ENCODE measurements at places on chromosomes 2 and 18.

- H3K4me1 ChIP-seq: peaks cover 33% of the 10 kb centered on the region
- H3K4me3 ChIP-seq: no peak overlapping the region
- peaks cover 49% of the 10 kb centered on the region for H3K36me3 ChIP-seq
- no peak for DNase-seq
- H3K27me3 ChIP-seq: no peaks in the 10 kb centered on the region
Observed at GRCh38 chr2:230441227-230441897, 25.4 kb downstream of the SP100 start.

- H3K4me1 ChIP-seq: no peaks in the 10 kb centered on the region
- no peak overlapping the region for H3K27ac ChIP-seq
- no peak for DNase-seq
- no peaks in the 10 kb centered on the region for H3K27me3 ChIP-seq
- no peaks in the 10 kb centered on the region for H3K36me3 ChIP-seq
Observed at GRCh38 chr18:41713969-41714825, 240.8 kb upstream of the PIK3C3 start.

DNA sequence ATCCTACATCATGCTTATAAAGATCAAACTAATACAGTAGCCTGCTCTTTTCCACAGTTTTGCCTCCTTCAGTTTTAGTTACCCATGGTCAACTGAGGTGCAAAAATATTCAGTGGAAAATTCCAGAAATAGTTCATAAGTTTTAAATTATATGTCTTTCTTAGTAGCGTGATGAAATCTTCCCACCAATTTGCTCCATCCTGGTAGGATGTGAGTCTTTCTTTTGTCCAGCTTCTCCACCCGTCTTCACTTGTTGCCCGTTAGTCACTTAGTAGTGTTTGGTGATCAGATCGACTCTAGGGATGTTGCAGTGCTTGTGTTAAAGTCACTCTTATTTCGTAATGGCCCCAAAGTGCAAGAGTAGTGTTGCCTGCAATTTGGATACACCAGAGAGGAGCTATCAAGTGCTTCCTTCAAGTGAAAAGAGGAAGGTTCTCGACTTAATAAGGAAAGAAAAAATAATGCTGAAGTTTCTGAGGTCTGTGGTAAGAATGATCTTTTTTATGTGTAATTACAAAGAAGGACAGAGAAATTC, 57.0 kb downstream of the CEP192 start:
- no peak overlapping the region for H3K4me3 ChIP-seq
- H3K27me3 ChIP-seq: no peaks in the 10 kb centered on the region
- peaks cover 36% of the 10 kb centered on the region for H3K36me3 ChIP-seq
- H3K4me1 ChIP-seq: peaks cover 17% of the 10 kb centered on the region

- no peaks in the 10 kb centered on the region for H3K4me1 ChIP-seq
- H3K27ac ChIP-seq: no peak overlapping the region
- H3K4me3 ChIP-seq: no peak overlapping the region
- H3K27me3 ChIP-seq: no peaks in the 10 kb centered on the region
- H3K36me3 ChIP-seq: no peaks in the 10 kb centered on the region
Observed at GRCh38 chr2:1665761-1666505, 78.4 kb downstream of the PXDN start.

DNA sequence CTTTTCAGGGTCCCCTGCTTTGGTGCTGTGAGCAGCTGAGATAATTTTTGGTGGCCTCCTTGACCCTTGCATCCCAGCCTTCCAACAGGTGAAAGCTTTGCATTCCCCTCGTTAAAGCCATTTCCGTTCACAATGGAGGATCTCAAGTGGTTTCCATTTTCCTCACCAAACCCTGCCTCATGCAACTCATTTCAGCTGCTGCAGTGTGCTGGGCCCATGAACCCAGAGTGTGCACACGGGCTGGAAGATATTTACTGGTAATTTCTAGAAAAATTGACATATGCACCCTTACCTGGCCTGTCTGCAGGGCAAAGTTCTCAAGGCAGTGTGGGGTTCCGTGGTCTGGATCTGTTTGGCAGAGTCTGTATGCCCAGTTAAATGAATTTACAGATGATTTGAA, 246.8 kb upstream of the HS6ST1 start:
- H3K4me1 ChIP-seq: peaks cover 12% of the 10 kb centered on the region
- no peak for DNase-seq
- no peaks in the 10 kb centered on the region for H3K36me3 ChIP-seq
- no peak overlapping the region for H3K27ac ChIP-seq
- no peak overlapping the region for H3K4me3 ChIP-seq

GRCh38 chr2:54143780-54144179, 28.4 kb downstream of the ACYP2 start:
- H3K36me3 ChIP-seq: no peaks in the 10 kb centered on the region
- DNase-seq: no peak
- no peaks in the 10 kb centered on the region for H3K4me1 ChIP-seq
- H3K4me3 ChIP-seq: no peak overlapping the region
- H3K27ac ChIP-seq: no peak overlapping the region

GRCh38 chr2:68834737-68835376, 36.3 kb downstream of the BMP10 start:
- H3K27me3 ChIP-seq: no peaks in the 10 kb centered on the region
- H3K4me3 ChIP-seq: peak overlapping the region; percentile 60
- DNase-seq: peak; percentile 84
- H3K36me3 ChIP-seq: no peaks in the 10 kb centered on the region
- H3K27ac ChIP-seq: peak overlapping the region; percentile 98

- no peak overlapping the region for H3K27ac ChIP-seq
- peaks cover 11% of the 10 kb centered on the region for H3K4me1 ChIP-seq
- no peaks in the 10 kb centered on the region for H3K36me3 ChIP-seq
Observed at GRCh38 chr2:43519643-43520221, 76.1 kb downstream of the THADA start.

DNA sequence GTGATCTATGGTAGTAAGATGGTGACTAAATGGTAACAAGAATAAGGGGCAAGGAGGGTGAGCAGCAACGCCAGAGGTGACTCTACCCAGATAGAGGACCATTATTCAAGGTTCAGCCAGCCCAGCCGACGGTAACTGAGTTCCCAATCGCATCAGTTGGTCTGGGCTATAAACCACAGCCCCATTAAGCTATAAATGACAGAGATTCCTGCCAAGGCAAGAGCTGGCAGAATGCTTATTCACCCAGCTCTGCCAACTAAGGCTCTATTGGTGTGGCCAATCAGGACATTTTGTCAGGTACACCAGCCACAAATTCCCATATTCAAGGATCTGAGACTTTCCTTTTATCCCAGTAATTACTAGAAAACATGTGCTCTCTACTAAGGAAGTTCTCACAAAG, 3.6 kb downstream of the CHN1 start:
- H3K4me1 ChIP-seq: peaks cover 9% of the 10 kb centered on the region
- DNase-seq: no peak
- no peaks in the 10 kb centered on the region for H3K36me3 ChIP-seq
- H3K4me3 ChIP-seq: no peak overlapping the region
- no peak overlapping the region for H3K27ac ChIP-seq
- peaks cover 55% of the 10 kb centered on the region for H3K27me3 ChIP-seq

DNA sequence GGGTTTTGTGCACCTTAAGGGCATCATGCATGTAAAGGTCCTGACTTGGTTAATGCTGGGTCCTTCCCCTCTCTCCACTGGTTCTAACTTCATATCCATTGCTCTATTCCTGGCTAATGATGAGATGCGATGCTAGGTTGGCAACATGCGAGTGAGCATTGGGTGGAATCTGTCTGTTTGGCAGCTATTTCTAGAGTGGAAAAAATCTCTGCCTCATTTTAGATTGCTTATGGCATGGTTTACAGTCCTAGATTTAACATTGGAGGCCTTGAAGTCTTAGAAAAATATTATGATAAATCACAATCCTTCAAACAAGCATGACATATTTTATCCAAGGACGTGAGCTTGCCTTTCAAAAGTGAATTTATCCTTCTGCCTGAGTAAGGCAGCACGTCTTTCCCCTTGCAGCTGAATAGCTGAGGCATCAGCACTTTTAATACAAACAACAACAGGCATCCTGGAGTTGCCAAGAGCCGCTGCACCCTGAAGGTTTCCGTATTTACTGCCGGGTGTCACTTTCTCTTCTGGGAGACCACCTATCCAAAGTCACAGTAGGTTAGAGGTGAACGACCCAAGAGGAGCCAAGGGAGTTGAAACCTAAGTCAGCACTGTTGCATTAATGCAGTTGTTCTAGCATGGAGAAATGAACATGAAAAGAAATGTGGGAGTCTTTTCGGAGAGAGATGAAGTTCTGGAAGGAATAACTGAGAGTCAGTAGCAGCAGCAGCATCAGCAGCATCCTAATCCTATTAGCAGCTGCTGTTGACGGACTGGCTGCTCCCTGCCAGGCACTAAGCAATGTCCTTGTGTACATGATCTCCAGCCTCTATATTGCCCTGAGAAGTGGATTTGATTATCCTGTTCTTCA, 78.4 kb downstream of the MAPK4 start:
- H3K27ac ChIP-seq: no peak overlapping the region
- no peaks in the 10 kb centered on the region for H3K36me3 ChIP-seq
- H3K4me1 ChIP-seq: no peaks in the 10 kb centered on the region
- no peaks in the 10 kb centered on the region for H3K27me3 ChIP-seq

DNA sequence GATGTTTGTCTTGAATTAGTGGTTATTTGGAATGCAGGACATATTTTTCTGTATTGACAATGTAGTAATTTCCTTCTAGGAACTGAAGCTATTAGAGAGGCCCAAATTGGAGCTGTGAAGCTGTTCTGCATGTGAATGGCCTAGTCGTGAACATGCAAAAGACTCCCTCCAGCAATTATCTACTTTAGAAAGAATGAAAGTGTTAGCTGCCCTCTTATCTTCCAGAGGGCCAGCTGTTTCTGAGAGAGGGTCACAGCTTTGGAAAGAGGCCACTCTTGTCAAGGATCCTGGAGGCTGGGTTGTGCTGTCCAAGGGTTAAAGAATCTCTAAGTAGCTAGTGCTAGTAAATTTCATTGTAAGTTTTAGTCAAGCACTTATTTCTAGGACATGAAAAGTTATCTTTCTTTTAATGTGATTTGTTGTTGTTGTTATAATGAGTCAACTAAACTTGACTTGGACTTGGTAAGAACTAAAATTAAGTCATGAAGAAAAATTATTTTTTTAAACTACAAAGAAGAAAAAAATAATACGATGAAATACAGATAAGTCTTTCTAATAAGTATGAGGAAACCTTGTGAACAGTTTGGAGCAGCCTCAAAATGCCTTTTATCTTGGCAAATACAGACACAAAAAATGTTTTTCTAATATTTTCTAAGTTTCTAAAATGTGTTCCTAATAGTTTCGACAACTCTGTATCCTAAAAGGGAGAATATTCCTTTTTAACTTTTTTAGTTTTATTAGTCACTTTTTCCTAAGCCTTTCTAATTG, 36.8 kb downstream of the DPP4 start:
- H3K27me3 ChIP-seq: no peaks in the 10 kb centered on the region
- no peak for DNase-seq
- H3K4me3 ChIP-seq: no peak overlapping the region
- no peaks in the 10 kb centered on the region for H3K4me1 ChIP-seq
- no peaks in the 10 kb centered on the region for H3K36me3 ChIP-seq
- H3K27ac ChIP-seq: no peak overlapping the region

- H3K4me1 ChIP-seq: peaks cover 17% of the 10 kb centered on the region
- H3K36me3 ChIP-seq: peaks cover 25% of the 10 kb centered on the region
- H3K27ac ChIP-seq: no peak overlapping the region
- no peaks in the 10 kb centered on the region for H3K27me3 ChIP-seq
- H3K4me3 ChIP-seq: peak overlapping the region; percentile 29
Observed at GRCh38 chr18:79422022-79422782, 26.5 kb downstream of the NFATC1 start.

DNA sequence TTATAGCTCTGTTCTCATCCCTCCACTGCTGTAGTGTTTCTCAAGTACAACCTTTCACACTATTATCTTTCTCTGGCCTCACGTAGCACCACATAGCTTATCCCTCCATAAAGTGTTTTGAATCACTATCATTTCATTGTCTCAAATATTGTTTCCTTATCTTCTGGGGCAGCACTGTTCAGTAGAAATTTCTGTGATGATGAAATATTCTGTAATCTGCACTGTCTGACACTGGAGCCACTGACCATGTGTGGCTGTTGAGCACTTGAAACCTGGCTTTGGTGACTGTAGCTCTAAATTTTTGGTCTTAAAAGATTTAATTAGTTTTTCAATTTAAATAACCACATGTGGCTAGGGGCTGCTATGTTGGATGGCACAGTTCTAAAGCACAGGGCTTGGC, 78.9 kb downstream of the CPS1 start:
- no peaks in the 10 kb centered on the region for H3K36me3 ChIP-seq
- no peak for DNase-seq
- H3K27ac ChIP-seq: no peak overlapping the region
- H3K4me1 ChIP-seq: no peaks in the 10 kb centered on the region
- no peak overlapping the region for H3K4me3 ChIP-seq

- peak overlapping the region; percentile 97 for H3K27ac ChIP-seq
- H3K27me3 ChIP-seq: no peaks in the 10 kb centered on the region
- peaks cover 71% of the 10 kb centered on the region for H3K4me1 ChIP-seq
- H3K36me3 ChIP-seq: no peaks in the 10 kb centered on the region
Observed at GRCh38 chr2:43307046-43307445, 80.6 kb upstream of the ZFP36L2 start.

DNA sequence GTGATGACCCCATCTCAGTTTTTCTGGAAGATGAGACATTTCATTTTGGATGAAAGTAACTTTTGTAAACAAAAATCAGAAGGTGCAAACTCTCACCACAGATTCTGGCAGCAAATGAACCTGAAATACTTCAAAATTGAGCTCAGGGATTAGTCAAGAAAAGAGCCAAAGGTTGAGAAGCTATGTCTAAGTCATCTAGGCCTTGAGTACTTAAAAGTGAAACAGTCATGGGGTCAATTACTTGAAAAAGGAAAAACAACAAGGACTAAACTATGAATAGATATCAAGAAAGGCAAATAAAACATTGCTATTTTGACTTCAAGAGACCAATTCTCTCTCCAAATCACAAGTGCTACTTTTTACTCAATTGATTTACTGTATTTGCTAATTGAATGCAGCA, 285.1 kb downstream of the RBM43 start:
- H3K36me3 ChIP-seq: no peaks in the 10 kb centered on the region
- no peaks in the 10 kb centered on the region for H3K27me3 ChIP-seq
- no peak for DNase-seq
- no peak overlapping the region for H3K27ac ChIP-seq
- no peaks in the 10 kb centered on the region for H3K4me1 ChIP-seq

- no peak for DNase-seq
- no peaks in the 10 kb centered on the region for H3K27me3 ChIP-seq
- no peaks in the 10 kb centered on the region for H3K36me3 ChIP-seq
- no peak overlapping the region for H3K27ac ChIP-seq
- no peak overlapping the region for H3K4me3 ChIP-seq
Observed at GRCh38 chr2:1482981-1483380, 69.7 kb downstream of the TPO start.

- H3K27ac ChIP-seq: peak overlapping the region; percentile 44
- H3K4me3 ChIP-seq: peak overlapping the region; percentile 52
- H3K27me3 ChIP-seq: no peaks in the 10 kb centered on the region
- H3K4me1 ChIP-seq: peaks cover 12% of the 10 kb centered on the region
- DNase-seq: peak; percentile 7
Observed at GRCh38 chr2:135875491-135876065, 665 bp downstream of the MCM6 start.

DNA sequence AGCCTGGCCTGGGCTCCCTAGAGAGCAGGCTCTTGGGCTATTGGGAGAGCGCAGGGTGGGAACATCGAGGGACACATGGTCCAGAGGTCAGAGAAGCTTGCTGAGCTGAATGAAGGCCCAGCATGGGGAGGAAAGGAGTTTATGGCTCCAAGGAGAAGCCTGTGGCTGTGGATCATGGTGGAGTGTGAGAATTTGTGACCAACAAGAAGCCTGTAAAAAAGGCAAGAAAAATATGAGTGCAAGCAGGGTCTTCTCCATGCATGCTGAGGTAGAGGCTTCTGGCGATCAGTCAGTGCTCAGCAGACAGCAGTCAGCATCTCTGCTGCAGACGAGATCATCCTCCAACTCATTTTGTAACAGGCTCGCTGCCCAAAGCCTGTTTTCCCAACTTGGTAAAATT, 1.3 kb upstream of the SCYGR3 start:
- H3K4me3 ChIP-seq: no peak overlapping the region
- DNase-seq: no peak
- H3K27me3 ChIP-seq: peaks cover 16% of the 10 kb centered on the region
- no peaks in the 10 kb centered on the region for H3K36me3 ChIP-seq
- H3K27ac ChIP-seq: no peak overlapping the region

Measured in CD14-positive monocyte (primary cell).